Thymus (tissue), 14 donors: ENCODE measurements at places on chromosomes 16 and 17.

DNA sequence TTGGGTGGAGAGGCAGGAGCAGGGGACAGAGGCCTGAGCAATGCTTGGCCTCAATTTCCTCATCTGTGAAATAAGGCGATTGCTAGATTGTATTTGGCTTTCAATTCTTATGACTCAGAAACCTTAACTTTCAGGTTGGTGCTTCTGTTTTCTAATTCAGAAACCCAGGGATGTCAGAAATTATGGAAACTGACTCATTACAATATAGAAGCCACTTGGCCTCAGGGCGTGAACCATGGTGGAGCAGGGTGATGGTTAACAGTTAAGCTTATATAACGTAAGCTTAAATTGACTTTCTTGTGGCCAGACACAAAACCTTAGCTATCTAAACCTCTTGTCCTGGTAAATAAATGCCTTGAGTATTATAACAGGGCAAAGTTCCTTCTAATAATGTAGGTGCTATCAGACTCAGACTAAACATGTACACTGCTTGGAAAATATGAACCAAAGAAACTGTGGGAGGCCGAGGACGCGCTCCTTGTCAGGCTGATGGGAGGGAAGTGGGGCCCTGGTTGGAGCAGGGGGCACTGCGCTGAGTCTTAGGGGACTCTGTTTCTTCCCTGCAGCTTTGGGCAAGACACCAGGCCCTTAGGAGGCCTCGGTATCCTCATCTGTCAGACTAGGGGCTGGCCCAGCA, 17.1 kb upstream of the SREBF1 start:
- no peaks in the 10 kb centered on the region for H3K27me3 ChIP-seq
- H3K4me3 ChIP-seq = no peak overlapping the region

DNA sequence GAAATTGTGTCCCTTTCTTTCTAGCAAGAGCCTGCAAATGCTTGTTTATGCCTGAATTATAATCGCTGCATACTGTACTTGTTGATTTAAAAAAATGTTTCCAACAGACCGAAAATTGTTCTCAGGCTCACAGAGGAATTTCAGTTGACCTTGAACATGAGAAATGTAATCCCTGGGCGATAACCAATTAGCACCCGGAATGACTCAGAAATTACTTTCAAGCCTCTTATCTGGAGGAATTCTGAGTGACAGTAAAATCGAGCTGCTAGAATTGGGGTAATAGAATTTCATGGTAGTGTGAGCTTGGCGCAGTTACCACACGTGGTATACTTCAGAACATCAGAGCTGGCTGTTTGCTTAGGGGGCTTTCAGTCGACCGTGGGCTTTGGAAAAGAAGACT, 139.1 kb upstream of the CACNG3 start:
- H3K36me3 ChIP-seq = peaks cover 11% of the 10 kb centered on the region
- no peaks in the 10 kb centered on the region for H3K4me1 ChIP-seq
- no peak overlapping the region for H3K27ac ChIP-seq
- no peak for DNase-seq
- H3K27me3 ChIP-seq = no peaks in the 10 kb centered on the region

GRCh38 chr16:46896314-46896968, 12.3 kb downstream of the GPT2 start:
- H3K36me3 ChIP-seq = no peaks in the 10 kb centered on the region
- H3K27me3 ChIP-seq = no peaks in the 10 kb centered on the region
- H3K27ac ChIP-seq = no peak overlapping the region

- H3K36me3 ChIP-seq = peaks cover 4% of the 10 kb centered on the region
- peak overlapping the region; percentile 35 for H3K4me3 ChIP-seq
- peak; percentile 94 for DNase-seq
These were observed 304.4 kb downstream of the SEC14L1 start for GRCh38 chr17:77444984-77445759.

- no peaks in the 10 kb centered on the region for H3K27me3 ChIP-seq
- peaks cover 49% of the 10 kb centered on the region for H3K36me3 ChIP-seq
- no peak overlapping the region for H3K27ac ChIP-seq
- peaks cover 3% of the 10 kb centered on the region for H3K4me1 ChIP-seq
- DNase-seq = no peak
- H3K4me3 ChIP-seq = no peak overlapping the region
These were observed 16.9 kb downstream of the CLEC16A start for GRCh38 chr16:10961231-10961630.

GRCh38 chr17:29140051-29140621, 40.1 kb downstream of the MYO18A start:
- peak overlapping the region; percentile 61 for H3K4me3 ChIP-seq
- DNase-seq = peak; percentile 71
- H3K36me3 ChIP-seq = peaks cover 18% of the 10 kb centered on the region
- peaks cover 56% of the 10 kb centered on the region for H3K4me1 ChIP-seq
- H3K27me3 ChIP-seq = no peaks in the 10 kb centered on the region

- peaks cover 41% of the 10 kb centered on the region for H3K36me3 ChIP-seq
- H3K4me3 ChIP-seq = no peak overlapping the region
- no peak overlapping the region for H3K27ac ChIP-seq
- DNase-seq = no peak
- no peaks in the 10 kb centered on the region for H3K27me3 ChIP-seq
These were observed 38.1 kb downstream of the ZDHHC7 start for GRCh38 chr16:84973236-84973635.

- peaks cover 13% of the 10 kb centered on the region for H3K4me1 ChIP-seq
- H3K27me3 ChIP-seq = peaks cover 36% of the 10 kb centered on the region
- H3K36me3 ChIP-seq = no peaks in the 10 kb centered on the region
- H3K4me3 ChIP-seq = peak overlapping the region; percentile 41
- peak overlapping the region; percentile 7 for H3K27ac ChIP-seq
- DNase-seq = peak; percentile 75
These were observed 1.1 kb upstream of the NXN start for GRCh38 chr17:980406-981291.

- no peaks in the 10 kb centered on the region for H3K4me1 ChIP-seq
- H3K27me3 ChIP-seq = no peaks in the 10 kb centered on the region
- H3K27ac ChIP-seq = no peak overlapping the region
- no peak overlapping the region for H3K4me3 ChIP-seq
- no peaks in the 10 kb centered on the region for H3K36me3 ChIP-seq
These were observed 2.5 kb upstream of the HP start for GRCh38 chr16:72051818-72052217.

GRCh38 chr17:74514632-74515334, 16.5 kb downstream of the CD300LB start:
- no peaks in the 10 kb centered on the region for H3K36me3 ChIP-seq
- H3K27me3 ChIP-seq = no peaks in the 10 kb centered on the region
- peaks cover 2% of the 10 kb centered on the region for H3K4me1 ChIP-seq
- H3K4me3 ChIP-seq = no peak overlapping the region
- no peak for DNase-seq

DNA sequence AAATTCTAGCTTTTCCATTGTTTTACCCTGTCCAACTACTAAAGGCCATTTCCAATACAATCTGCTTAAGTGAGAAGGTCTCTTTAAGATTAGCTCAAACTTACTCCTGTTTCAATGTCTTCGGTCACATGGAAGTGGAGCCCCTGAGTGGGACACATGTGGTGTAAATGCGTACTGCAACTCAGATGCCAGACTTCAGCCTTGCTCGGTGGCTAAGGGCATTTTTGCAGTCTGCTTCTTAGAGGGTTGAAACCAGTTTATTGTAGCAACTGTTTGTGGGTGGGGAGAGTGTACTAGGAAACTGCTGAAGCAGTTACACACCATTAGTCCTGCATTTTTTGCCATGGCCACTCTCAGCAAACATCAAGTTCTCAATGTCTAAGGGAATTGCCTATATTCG, 140.6 kb downstream of the PARN start:
- no peak for DNase-seq
- no peak overlapping the region for H3K27ac ChIP-seq
- H3K4me3 ChIP-seq = no peak overlapping the region

- DNase-seq = no peak
- H3K36me3 ChIP-seq = peaks cover 70% of the 10 kb centered on the region
- no peaks in the 10 kb centered on the region for H3K27me3 ChIP-seq
- H3K27ac ChIP-seq = no peak overlapping the region
- no peaks in the 10 kb centered on the region for H3K4me1 ChIP-seq
These were observed 40.1 kb downstream of the KLHDC4 start for GRCh38 chr16:87725596-87726235.

DNA sequence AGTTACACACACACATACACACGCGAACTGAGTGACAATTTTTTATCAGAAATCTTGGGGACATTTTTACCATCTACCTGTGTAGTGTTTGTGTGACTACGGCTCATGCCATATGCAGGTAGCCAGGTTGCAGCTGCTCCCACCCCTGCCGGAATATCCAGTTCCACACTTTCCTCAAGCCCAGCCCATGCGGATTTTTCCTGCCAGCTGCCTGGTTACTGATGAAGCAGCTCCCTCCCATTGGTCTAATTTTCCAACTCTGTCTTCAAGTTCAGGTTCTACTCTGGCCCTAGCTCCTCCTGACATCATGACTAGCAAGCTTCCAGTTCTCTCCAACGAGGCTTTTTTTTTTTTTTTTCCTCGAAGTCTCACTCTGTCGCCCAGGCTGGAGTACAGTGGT, 4.8 kb downstream of the GSG1L2 start:
- no peak overlapping the region for H3K4me3 ChIP-seq
- H3K4me1 ChIP-seq = no peaks in the 10 kb centered on the region
- no peaks in the 10 kb centered on the region for H3K27me3 ChIP-seq
- no peak for DNase-seq
- no peak overlapping the region for H3K27ac ChIP-seq

DNA sequence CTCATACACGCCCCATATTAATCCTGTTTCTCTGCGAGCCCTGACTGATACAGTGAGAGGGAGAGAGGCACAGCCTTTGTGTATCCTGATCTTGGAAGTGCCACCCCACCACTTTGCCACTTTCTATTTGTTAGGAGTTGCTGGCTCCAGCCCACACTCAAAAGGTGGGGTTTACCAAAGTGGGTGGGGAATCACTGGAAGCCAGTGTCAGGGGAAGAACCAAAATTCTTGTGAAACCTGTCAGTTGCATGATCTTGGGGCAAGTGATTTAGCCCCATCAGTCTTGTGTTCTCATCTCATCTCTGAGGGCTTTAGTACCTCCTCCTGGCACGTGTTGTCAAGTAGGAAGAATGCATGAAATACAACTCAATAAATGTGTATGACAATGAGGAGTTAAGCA, 119.5 kb downstream of the SOX9 start:
- no peak overlapping the region for H3K4me3 ChIP-seq
- no peak overlapping the region for H3K27ac ChIP-seq
- no peaks in the 10 kb centered on the region for H3K27me3 ChIP-seq
- DNase-seq = no peak
- H3K36me3 ChIP-seq = no peaks in the 10 kb centered on the region
- H3K4me1 ChIP-seq = no peaks in the 10 kb centered on the region

- no peak for DNase-seq
- no peak overlapping the region for H3K4me3 ChIP-seq
- H3K27me3 ChIP-seq = no peaks in the 10 kb centered on the region
- H3K4me1 ChIP-seq = no peaks in the 10 kb centered on the region
These were observed 50.4 kb upstream of the BCAR1 start for GRCh38 chr16:75301804-75302203.

DNA sequence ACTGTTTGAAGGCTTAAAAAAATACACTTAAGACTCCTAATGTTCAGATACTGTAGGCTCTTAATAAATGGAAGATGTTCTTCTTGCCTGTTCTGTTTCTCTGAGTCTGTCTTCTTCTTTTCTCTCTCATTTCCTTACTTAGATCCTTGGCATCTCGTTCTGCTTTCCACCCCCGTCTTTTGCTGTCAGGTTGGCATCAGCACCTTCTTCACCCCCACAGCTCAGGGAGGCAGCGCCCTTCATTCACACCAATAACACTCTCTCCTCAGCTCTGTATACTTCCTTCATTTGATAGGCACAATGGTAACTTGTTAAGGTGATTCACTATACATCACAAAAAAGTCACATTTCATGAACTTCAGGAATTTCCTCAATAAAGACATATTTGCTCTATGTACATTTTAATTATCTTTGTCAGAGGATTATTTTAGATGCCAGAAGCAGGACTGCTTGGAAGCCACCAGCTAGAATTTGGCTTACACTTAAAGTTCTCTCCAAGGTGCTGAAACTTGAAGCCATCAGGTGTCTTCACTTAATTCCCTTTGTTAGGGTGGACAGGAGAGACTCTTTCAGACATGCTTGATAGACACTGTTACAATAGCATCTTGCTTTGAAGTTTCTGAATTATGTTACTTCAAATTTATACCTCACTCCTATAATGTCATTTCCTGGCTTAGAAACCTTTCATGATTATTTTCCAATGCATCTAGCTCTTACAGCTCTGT, 670.1 kb upstream of the C16orf82 start:
- H3K36me3 ChIP-seq = no peaks in the 10 kb centered on the region
- H3K4me1 ChIP-seq = no peaks in the 10 kb centered on the region
- no peak for DNase-seq

- no peak overlapping the region for H3K4me3 ChIP-seq
- no peak for DNase-seq
- no peak overlapping the region for H3K27ac ChIP-seq
- no peaks in the 10 kb centered on the region for H3K27me3 ChIP-seq
- peaks cover 22% of the 10 kb centered on the region for H3K36me3 ChIP-seq
These were observed 26.0 kb upstream of the C16orf95 start for GRCh38 chr16:87342978-87343752.

- no peak overlapping the region for H3K4me3 ChIP-seq
- no peak overlapping the region for H3K27ac ChIP-seq
- H3K36me3 ChIP-seq = no peaks in the 10 kb centered on the region
These were observed 11.4 kb upstream of the MYH13 start for GRCh38 chr17:10384175-10384574.

DNA sequence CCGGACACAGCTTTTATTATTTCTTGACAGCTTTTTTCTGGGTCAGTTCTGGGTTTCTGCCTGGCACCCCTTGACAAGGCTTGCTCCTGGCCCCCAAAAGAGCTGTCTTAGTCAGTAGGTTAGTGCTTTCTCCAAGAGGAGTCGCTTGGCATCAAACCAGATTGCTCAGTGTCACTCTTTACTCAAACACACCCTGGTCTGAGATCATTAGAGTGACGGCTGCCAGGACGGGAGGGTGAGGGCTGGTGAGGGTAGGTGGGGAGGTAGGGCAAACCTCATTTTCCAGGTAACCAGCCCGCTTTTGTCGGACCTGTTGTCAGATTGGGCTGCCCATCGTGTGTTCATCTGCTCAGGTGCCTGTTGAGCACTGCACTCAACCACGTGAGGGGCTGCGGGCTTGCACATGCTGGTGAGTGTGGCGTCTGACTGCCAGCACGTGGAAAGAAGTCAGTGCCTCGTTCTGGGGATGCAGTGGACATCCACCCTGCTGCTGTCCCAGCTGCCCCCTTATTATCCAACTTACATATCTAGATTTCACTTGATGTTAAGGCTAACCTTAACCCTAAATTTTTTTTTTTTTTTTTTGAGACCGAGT, 12.4 kb downstream of the TMEM94 start:
- H3K27ac ChIP-seq = no peak overlapping the region
- no peaks in the 10 kb centered on the region for H3K27me3 ChIP-seq
- H3K4me1 ChIP-seq = no peaks in the 10 kb centered on the region
- H3K36me3 ChIP-seq = peaks cover 24% of the 10 kb centered on the region
- no peak overlapping the region for H3K4me3 ChIP-seq

DNA sequence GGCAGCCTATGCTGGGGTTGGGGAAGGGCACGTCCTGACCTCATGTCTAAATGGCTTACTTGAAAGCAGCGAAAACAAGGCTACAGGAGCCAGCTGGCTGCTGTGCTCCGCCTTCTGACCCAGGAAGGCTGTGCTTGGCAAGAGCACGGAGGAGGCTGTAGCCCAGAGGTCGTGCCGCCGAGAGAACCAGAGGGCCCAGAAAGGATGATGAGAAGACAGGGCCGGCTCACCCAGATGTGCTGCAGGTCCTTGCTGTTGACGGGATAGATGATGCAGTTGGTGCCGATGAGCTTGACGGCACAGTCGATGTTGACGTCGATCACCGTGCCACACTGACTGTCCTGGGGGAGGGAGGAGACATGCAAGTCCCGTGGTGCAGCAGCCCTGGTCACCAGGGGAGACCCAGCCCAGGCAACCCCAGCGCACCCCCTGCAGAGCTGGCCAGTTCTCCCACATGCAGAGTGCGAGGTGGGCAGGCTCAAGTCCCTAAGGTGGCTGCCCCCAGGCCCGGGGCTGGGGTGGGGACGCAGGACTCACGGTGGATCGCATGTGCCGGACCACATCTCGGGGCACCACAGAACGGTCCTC, 20.7 kb downstream of the SPHK1 start:
- no peak overlapping the region for H3K27ac ChIP-seq
- no peaks in the 10 kb centered on the region for H3K4me1 ChIP-seq
- no peaks in the 10 kb centered on the region for H3K27me3 ChIP-seq
- no peak for DNase-seq
